Dermis blood vessel endothelial cell (primary cell): ENCODE measurements at places on chromosomes 6 and 20. TPM values are rescaled to one million over a fixed set of nuclear protein-coding genes. Genes with fewer than 3 reads are reported as not detected.

CCN6 gene
- total RNA-seq = not detected in 2 replicates

DNA sequence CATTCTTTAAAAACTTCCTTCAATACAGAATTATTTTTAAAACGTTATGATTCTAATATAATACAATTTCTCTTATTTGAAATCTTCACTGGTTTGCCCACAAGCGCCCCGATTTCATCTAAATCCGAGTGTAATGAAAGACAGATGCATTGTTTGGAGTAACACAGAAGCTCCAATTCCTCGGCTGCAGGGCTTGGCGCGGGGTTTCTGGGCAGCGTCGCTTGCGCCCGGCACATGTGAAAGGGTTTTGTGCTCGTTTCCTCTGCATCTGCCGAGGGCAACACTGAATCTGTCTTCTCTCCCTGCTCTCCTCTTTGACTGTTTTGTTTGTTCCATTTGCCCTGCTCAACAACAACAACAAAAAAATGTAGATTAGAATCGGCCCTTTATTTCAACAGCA is 248.6 kb upstream of the QKI start:
- DNase-seq = no peak

DNA sequence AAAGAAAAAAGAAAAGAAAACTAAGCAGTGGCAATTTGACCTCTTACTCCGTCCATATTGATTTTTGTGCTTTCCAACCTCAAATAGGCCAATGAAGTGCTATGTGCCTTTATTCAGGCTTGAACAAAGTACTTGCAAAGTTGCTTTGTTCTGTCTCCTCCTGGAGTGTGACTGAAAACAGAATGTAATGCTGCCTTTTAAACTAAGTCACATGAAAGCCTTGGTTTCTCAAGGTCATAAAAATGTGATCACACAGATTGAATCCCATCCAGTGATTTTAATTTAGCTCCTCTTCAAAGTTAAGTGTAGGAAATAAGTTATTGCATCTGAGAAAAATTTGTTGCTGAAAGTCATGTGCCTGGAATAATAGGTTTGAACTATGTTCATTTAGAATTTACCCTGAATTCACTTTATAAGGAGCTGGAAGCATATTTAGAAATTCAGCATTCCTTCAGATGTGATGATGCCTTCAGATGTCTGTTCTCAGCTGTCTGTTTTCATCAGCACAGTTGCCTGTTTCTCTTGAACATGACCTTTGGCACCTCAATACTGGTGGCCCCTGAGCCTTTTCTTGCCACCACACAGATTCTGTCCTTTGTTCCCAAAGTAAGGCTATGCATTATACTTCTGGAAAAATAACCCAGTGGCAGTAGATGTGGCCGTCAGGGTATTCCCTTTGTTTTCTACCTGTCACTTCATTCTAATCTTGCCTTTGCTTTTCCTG is 48.8 kb downstream of the KIZ start:
- DNase-seq = no peak

- no peak for DNase-seq
Observed at GRCh38 chr6:144739873-144740272, 454.7 kb downstream of the UTRN start.

- DNase-seq = no peak
Observed at GRCh38 chr20:10853176-10853575, 179.4 kb upstream of the JAG1 start.
